Stromal cell of bone marrow (primary cell): ENCODE measurements at places on chromosomes 13 and 19.

- DNase-seq = no peak
Observed at GRCh38 chr19:1146412-1146699, 27.7 kb downstream of the SBNO2 start.

- DNase-seq = no peak
Observed at GRCh38 chr19:39828015-39828653, 5.8 kb downstream of the DYRK1B start.

DNA sequence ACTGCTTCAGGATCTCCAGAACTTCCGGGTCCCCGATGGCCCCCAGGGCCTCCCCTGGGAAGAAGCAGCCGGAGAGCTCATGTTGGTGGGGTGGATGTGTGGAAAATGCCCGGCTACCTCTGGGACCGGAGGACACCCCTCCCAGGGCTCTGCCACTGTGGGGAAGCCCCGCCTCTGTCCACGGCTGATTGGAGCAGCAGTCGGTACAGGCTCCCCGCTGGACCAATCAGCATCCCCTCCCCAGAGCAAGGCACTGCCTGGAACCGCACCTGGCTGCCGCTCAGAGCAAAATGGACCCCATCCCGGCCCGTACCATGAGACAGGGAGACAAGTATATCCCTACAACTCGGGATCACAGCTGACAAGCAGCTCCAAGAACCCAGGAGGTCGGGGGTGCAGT lies 6.4 kb downstream of the DOHH start:
- DNase-seq = no peak

- no peak for DNase-seq
Observed at GRCh38 chr13:90710164-90710759, 637.2 kb upstream of the MIR17HG start.

DNA sequence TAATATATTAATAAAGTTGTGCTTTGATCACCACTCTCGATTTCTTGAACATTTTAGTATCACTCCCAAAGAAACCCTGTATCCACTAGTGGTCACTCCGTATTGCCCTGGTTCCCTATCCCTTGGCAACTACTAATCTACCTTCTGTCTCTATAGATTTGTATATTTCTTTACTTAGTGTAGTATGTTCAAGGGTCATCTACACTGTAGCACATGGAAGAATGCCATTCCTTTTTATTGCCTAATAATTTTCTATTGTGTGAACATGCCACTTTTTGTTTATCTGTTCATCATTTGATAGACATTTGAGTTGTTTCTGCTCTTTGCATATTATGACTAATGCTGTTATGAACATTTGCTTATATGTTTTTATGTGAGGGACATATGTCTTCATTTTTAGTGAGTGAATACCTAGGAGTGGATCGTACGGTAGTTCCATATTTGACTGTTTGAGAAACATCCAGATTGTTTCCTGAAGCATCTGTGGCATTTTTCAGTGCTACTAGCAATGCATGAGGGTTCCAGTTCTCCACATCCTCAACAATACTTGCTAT lies 254.0 kb downstream of the GPC6 start:
- DNase-seq = no peak

- no peak for DNase-seq
Observed at GRCh38 chr13:47705185-47705584, 295.9 kb downstream of the SUCLA2 start.

- no peak for DNase-seq
Observed at GRCh38 chr13:101626925-101627555, 174.6 kb downstream of the ITGBL1 start.

- DNase-seq = no peak
Observed at GRCh38 chr19:35165200-35166058, 10.9 kb downstream of the FXYD5 start.

DNA sequence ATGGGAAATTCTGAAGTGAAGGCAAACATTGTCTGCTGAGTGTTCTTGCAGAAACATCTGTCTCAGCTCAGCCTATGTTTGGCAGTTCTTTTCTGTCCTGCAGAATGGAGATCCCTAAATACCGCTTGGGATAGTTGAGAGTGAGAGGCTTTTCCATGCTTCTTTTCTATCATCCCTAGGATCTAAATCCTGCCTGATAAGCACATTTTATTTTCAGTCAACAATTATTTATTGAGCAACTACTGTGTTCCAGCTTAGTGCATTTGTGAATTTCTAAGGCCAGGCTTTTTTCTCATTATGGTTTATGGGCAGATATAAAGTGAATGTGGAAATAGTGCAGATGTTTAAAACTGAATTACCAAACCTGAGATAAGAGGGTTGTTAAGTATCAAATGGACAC lies 62.6 kb downstream of the SLC10A2 start:
- no peak for DNase-seq

DNA sequence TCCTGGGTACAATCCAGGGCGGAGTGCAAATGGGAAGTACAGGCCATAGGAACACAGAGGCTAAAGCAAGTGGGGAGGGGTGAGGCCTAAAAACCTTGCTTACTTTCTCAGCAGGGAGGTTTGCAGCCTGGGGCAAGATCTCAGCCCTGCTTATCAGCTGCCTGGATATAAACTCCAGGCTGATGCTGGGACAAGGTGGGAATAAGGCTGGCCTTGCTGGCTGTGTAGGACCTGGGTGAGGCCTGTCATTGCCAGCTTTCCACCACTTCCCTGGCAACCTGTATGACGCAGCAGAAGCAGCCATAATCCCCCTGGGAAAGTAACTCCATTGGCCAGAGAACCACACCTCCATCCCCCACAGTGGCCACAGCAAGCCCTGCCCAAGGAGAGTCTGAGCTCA lies 279.1 kb upstream of the ATXN8OS start:
- no peak for DNase-seq

GRCh38 chr19:31610018-31610417 lies 260.8 kb upstream of the TSHZ3 start:
- no peak for DNase-seq

- DNase-seq = no peak
Observed at GRCh38 chr13:27425158-27425917, 919 bp downstream of the GTF3A start.

GRCh38 chr19:46213156-46213555 lies 16.4 kb upstream of the IGFL1 start:
- no peak for DNase-seq

- no peak for DNase-seq
Observed at GRCh38 chr19:9839415-9839814, 4.3 kb downstream of the PIN1 start.

- DNase-seq = no peak
Observed at GRCh38 chr19:38735257-38735686, 9.0 kb downstream of the CAPN12 start.

DNA sequence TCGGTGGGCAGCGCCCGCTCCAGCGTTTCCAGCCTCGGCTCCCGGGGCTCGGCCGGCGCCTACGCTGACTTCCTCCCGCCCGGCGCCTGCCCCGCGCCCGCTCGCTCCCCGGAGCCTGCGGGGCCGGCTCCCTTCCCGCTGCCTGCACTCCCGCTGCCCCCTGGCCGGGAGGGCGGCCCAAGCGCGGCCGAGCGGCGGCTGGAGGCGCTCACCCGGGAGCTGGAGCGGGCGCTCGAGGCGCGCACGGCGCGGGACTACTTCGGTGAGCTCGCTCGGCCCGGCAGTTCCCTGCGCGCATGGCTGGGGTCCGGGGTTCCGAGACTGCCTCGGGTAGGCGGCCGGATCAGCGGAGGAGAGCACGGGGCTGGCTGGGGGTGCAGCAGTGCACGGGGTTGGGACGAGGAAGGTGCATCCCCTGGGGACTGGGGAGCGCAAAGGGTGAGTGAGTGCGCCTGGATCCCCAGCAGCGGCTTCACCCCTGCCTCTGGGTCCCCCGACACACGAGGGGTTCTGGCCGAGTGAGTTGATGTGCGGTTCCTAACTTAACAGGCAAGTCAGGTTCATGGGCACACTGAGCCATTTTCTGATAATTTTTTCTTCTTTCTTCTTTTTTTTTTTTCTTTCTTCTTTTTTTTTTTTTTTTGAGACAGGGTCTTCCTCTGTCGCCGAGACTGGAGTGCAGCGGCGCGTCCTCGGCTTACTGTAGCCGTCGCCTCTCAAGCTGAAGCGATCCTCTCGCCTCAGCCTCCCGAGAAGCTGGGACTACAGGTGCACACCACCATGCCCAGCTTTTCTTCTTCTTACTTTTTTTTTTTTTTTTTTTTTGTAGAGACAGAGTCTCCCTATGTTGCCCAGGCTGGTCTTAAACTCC lies 1.1 kb downstream of the WTIP start:
- DNase-seq = no peak

DNA sequence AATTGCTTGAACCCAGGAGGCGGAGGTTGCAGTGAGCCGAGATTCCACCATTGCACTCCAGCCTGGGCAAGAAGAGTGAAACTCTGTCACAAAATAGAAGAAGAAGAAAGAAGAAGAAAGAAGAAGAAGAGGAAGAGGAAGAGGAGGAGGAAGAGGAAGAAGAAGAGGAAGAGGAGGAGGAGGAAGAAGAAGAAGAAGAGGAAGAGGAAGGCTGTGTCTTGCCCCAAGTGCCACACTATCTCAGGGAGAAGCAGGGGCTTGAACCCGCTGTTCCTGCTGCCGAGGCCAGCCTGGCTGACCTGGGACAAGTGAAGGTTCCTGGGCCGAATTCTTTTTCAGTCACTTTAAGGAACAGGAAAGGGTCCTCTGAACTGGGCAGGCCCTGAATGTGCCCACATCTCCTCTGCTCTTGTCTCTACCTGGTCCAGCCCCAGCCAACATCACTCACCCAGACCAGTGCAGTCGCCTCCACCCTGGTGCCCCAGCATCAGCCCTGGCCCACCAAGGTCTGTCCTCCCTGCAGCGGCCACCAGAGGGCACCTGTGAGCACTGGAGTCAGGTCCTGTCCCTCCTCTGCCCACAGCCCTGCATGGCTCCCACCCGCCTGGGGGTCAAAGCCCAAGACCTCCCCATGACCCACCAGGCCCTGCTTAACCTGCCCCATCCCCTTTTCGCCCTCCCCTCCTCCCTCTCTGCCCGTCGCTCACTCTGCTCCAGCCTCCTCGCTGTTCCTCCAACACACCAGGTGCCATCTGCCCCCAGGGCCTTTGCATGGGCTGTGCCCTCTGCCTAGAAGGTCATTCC lies 20.0 kb downstream of the TICAM1 start:
- DNase-seq = peak; percentile 19

- no peak for DNase-seq
Observed at GRCh38 chr13:111947876-111948275, 119.1 kb upstream of the SOX1 start.

DNA sequence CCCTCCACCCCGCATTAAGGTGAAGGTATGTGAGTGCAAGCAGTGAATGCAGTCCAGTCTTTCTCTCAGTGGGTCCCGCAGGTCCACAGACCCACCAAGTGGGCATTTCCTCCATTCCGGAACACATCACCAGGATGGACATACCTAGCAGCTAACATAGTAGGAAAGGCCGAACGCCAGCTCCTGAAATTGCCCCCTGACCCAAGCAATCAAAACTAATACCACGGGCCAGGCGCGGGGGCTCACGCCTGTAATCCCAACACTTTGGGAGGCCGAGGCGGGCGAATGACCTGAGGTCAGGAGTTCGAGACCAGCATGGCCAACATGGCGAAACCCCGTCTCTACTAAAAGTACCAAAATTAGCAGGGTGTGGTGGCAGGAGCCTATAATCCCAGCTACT lies 71.7 kb upstream of the VSTM2B start:
- no peak for DNase-seq

GRCh38 chr13:99151516-99151915 lies 49.1 kb upstream of the UBAC2 start:
- DNase-seq = peak; percentile 48

- DNase-seq = no peak
Observed at GRCh38 chr13:113635709-113636108, 22.3 kb downstream of the ATP4B start.

GRCh38 chr13:31964168-31964567 lies 67.4 kb upstream of the FRY start:
- DNase-seq = no peak

GRCh38 chr13:86922936-86923335 lies 748.2 kb upstream of the SLITRK5 start:
- DNase-seq = no peak

DNA sequence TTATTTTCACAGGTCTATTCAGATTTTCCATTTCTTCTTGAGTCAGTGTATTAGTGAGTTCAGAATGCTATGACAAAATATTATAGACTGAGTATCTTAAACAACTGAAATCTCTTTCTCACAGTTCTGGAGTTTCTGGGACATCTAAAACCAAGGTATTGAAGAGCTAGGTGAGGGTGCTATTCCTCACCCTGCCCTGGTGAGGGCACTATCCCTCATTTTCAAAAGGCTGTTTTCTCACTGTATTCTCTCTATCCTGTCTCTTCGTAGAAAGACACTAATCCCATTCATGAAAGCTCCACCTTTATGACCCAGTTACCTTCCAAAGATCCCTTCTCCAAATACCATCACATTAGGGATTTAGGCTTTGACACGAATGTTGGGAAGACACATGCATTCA lies 1617.1 kb downstream of the PCDH9 start:
- no peak for DNase-seq

DNA sequence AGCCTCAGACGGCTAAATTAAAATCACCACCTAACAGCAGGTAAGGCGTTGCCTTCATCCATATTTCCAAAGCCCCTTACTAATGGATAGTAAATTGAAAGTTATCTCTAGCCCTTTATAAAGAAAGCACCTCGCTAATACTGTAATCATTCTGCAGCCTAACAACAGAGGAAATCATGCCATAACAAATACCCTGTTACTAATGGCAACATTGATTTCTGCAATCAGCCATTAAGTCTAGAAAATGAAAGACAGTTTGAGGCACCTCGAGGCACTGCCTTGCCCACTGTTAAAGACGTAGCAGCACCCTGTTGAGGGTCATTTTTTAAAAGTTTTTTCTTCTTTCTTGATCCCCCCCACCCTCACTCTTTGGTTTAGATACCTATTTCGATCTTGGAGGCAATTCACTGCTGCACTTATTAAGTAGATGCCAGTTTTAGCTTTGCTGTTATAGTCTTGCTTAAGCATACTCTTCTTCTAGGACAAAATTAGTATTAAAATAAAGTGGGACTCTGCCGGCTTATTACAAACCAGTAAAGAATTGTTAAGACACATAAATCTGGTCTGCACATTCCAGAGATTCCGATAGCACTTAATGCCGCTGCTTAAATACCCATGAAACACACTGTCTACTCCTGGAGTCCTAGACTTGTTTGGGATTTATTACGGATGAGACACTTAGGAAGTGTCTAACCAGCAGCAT lies 74.8 kb downstream of the ZNF536 start:
- no peak for DNase-seq

- DNase-seq = no peak
Observed at GRCh38 chr13:48146636-48147035, 51.7 kb upstream of the MED4 start.

GRCh38 chr13:42899266-42899665 lies 92.8 kb downstream of the EPSTI1 start:
- DNase-seq = peak; percentile 8
